ENCODE measurements at places on chromosomes 5 and 9.
A peak's percentile ranks its signal among the peaks of the same experiment; 100 is the strongest.

DNA sequence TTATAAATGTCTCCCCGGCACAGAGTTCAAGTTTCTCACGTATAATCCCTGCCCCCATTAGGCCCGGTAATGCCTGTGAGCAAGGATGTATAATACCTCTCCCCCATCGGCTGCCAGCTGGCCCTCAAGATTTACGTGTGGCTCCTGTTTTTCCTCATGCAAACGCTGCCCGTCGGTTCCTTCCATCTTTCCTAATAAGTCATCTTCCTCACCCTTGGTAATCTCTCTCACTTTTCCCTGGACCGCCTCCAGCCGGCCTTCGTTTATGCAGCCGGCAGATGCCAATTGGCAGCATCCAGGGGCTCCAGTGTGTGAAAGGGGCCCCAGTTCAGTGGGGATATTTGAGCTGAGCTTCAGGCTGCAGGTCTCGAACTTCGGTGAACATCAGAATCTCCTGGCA is 86.5 kb upstream of the NEURL1B start:
- no peak for DNase-seq

GRCh38 chr5:168238463-168238862 is 53.0 kb upstream of the WWC1 start:
- no peak for DNase-seq

DNA sequence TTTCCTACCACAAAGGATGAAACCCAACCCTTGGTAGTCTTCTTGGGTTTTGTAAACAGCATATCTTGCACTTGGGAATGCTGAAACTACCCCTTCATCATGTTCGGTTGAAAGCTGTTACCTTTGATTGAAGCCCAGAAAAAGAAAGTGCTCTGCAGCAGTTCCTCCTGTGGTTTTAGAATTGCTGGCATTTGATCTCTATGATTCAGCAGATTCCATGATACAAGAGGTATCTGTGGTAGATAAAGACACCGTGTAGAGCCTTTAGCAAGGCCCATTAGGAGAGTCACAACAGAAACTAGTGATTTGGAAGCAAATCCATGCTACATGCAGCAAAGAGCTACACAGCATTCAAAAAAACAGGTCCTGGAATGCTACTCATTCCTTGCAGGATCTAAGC is 557.0 kb downstream of the TLE1 start:
- no peak for DNase-seq

- DNase-seq: no peak
These were observed 22.0 kb upstream of the GNAQ start for GRCh38 chr9:78053627-78054026.

- DNase-seq: no peak
These were observed 5.9 kb downstream of the RGMB start for GRCh38 chr5:98779264-98779877.

GRCh38 chr5:163512526-163512925 is 7.1 kb downstream of the MAT2B start:
- DNase-seq: no peak

- DNase-seq: no peak
These were observed 516.5 kb downstream of the DNAH5 start for GRCh38 chr5:13427827-13428557.

DNA sequence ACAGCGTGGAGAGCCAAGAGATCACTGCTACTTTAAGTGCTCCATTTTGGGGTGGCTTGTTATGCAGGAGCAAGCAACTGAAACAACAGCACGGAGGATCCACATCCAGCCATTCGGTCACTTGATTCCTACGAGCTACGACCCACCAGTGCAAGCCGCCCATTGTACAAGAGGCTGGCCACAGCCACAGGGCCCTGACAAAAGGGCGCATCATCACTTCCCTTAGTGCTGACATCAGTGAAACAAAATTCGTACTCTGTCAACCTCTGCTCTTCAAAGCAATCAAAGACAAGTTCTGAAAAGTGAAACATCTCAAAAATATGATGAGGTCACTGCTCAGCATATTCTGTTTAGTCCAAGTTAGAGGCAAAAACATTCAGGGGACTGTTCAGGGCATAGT is 168.4 kb downstream of the GADD45G start:
- DNase-seq: no peak

GRCh38 chr5:41978676-41979075 is 53.6 kb downstream of the FBXO4 start:
- DNase-seq: no peak

DNA sequence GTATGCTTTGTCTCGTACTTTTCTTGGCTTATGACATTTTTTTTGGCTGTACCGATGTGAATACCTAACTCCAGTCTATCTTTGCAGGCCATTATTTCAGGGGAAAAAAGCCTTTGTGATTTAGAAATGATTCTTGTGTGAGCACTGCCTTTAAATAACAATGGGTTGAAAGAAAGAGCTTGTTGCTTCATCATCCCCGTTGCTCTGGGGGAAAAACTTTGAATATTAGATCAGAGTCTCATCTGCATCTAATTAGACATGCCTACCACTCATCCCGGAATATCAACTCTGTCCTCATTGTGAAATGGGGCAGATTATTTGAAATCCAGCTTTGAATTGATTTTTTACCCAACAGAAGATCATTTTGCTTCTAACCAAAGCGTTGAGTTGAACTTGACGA is 13.5 kb downstream of the CXCL14 start:
- DNase-seq: no peak

DNA sequence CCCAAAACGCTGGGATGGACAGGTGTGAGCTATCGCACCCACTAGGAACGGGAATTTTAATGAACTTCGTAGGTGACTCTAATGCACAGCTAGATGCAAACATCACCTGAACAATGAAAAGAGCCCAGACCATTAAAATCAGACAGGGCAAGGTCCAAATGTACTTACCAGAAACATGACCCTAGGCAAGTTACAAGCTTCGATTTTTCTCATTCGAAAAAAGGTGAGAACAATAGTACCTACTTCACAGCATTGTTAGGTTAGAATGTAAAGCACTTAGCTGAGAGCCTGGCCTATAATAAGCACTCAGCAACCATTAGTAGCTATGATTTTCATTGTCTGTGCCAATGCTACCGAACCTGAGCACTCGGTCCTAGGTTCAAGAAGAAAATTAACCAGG is 5.8 kb upstream of the KLHL3 start:
- DNase-seq: peak; percentile 69

DNA sequence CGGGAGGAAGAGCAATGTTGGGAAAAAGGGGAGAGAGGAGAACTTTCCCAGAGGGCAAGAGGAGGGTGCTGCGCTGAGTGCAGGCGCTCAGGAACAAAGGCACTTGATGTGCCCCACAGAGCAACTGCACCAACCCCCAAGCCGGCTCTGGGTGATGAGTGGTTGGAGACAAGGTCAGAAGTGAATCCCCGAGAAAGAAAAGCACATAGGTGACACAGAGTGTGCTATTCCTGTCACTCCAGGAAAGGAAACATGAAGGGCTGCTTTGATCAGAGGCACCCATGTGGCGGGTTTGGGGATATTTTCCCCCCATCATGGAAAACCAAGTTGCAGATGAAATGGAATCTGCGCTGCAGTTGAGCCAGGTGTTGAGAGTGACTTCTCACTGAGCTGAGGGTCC is 20.7 kb upstream of the SLC25A48 start:
- DNase-seq: no peak

DNA sequence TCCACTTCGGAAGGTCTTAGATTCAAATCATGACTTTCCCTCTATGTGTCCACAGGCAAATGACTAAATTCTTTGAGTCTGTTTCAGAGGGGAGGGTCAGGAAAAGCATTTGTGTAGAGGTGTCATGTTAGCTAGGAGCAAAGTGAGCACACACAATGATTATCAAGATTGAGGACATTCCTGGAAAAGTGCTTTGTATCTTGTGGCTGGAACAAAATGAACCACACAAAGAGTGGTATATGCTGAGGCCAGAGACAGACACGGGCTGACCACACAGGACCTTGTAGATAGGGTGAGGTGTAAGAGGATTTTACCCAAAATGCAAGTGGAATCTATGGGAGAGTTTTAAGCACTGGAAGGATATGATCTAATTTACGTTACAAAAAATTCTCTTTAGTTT is 245.3 kb upstream of the NMUR2 start:
- DNase-seq: no peak

DNA sequence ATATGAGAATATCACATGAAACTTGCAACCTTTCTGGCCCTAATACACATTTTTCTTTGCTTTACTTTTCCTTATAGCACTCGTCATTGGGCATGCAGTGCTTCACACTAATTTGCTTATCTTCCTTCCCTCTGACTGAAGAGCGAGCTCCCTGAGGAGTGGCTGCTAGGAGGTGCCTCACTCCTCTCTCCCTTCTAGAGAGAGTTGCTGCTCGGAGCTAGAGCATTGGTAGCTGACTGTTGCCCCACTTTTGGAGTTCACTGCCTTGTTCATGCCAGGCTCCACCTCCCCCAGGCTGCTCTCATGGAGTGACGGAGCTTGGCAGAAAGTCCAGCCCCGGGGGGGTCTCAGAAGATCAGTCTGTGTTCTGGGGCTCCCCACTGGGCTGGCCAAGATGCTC is 413.2 kb downstream of the MED10 start:
- DNase-seq: no peak

- no peak for DNase-seq
These were observed 58.4 kb upstream of the STK32A start for GRCh38 chr5:147176422-147176821.

DNA sequence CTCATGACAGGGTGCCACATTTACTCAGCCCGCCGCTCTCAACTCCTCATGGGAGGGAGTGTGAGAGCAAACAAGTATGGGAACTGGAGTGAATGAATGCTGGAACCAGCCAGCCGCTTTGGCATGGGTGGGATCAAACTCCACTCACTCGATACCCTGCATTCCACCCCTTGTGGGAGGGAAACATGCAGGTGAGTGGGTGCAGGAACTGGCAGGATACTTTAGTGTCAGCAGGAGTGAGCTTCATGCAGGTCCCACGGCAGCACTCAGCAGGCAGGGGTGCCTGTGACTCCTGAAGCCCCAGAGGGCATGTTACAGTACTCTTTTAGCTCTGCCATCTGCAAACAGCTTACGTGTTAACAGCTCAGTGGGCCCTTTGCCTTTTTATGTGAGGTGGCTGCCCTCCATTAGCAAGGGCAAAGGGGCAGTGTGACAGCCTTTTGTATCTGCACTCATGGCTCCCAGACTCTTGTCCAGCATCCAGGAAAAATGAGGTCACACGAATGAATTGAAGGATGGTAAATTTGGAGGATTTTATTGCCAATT is 433.2 kb upstream of the NMUR2 start:
- DNase-seq: no peak

DNA sequence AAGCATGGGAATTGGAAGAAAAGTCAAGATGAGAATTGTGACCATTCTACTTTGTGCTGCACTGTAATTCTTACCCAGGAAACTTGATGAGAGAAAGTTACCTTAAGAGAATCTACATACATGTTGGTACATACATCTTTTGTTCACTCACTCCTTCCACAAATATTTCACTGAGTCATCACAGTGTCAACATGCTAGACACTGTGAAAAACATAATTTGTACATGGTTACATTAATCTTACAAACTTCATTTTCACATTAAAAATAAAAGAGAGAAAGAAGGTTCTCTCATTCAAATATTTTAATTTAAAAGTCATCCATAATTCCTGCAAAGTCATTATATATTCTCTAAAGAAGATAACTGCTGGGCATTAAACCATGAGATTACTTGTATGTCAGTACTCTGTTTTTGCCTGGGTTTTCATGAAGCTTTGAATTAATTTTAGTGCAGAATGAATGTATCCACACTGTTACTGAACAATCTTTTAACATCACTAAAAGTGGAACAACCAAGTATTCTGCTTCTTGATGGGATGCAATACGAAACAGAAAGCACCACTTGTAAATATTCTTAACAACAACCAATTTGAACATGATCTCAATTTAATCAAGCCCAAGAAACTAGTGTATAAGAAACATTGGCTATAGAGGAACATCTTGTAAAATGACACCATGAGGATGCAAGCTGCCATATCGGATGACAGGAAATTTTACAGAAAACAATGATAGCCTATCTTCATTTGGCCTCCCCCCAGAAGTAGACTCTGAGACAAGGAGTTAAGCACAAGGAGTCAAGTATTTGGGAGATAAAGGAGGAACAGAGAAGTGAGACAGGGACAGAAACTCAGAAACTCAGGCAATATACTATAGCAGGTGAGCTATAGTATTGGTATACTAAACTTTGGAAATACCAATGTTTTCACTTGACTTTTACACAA is 28.4 kb downstream of the ERP44 start:
- no peak for DNase-seq

- no peak for DNase-seq
These were observed 173.5 kb downstream of the FAM174A start for GRCh38 chr5:100708645-100709171.

GRCh38 chr5:163456840-163457239 is 3.1 kb downstream of the NUDCD2 start:
- DNase-seq: no peak

DNA sequence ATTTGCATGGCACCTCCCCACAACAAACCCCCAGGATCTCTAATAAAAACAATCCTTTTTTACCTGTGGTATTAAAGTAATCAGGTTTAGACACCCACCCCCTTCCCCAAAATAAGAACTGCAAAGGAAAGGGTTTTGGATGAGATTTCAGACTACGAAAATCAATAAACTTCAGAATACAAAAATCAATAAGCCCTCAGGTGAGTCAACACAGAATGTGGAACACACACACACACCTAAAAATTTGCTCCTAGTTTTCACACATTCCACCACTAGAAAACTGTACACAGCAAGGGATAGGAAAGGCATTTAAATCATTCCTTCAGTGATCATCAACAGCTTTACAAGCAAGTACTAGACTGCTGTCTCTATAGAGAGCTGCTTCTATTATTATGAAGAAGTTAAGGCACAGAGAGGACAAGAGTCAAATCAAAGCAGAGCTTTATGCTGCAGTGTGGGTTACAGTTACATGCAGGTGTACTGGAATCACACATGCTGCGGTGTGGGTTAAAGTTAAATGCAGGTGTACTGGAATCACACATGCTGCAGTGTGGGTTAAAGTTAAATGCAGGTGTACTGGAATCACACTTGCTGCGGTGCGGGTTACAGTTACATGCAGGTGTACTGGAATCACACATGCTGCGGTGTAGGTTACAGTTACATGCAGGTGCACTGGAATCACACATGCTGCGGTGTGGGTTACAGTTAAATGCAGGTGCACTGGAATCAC is 36.3 kb downstream of the PFDN1 start:
- no peak for DNase-seq

- no peak for DNase-seq
These were observed 28.0 kb upstream of the ADAM19 start for GRCh38 chr5:157603333-157604190.
